ENCODE measurements at places on chromosomes 12 and 14. TPM values are rescaled to one million over a fixed set of nuclear protein-coding genes. Genes with fewer than 3 reads are reported as not detected.

Gene SART3
- total RNA-seq, result 70.4 TPM

Gene RNF212B
- total RNA-seq, result not detected

Gene TAS2R42
- total RNA-seq, result not detected

Gene METTL17
- 76.6 TPM for total RNA-seq

Gene CLEC1B
- not detected for total RNA-seq

Gene RHOF
- total RNA-seq, result 44.5 TPM

Gene SLIRP
- 671 TPM for total RNA-seq

Gene OR4E2
- not detected for total RNA-seq

Gene CSAD
- total RNA-seq, result 5.6 TPM

Gene CELA1
- total RNA-seq, result not detected

Gene EIF2B2
- total RNA-seq, result 95.5 TPM

Gene VWF
- 0.06 TPM for total RNA-seq

GRCh38 chr12:110906083-110906482 lies 14.3 kb downstream of the MYL2 start:
- no peak for DNase-seq

DNA sequence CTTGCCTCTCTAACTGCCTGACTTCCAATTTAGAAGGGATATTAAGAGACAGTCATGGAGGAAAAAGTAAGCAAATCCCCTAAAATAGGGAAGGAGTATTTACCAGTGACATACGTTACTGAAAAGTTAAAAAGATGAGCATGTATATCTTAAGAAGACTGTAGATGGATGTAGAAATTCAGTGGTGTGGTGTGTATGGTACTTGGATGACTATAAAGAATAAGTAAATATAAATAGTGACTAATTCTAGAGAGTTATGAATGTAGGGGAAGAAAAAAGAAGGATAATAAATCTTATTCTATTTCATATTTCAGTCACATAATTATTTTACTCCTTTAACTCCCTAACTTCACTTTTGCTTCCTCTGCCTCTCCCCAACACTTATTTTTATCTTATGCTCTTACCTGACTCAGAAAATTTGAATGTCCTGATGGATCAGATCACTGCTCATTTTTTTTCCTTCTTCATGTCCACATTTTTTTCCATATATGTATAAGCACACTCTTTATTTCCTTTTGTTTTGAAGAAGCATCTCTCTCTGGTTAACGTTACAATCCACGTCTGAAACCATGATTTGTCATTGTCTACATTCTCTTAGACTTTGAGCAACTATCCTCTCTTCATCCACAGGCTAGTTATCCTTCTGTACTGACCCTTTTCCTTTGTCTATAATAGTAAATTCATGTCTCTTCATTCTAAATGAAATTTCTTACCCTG lies 422.7 kb upstream of the SYT1 start:
- DNase-seq, result no peak

- no peak for DNase-seq
Measured at GRCh38 chr14:68885226-68886108, 92.6 kb upstream of the ZFP36L1 start.

GRCh38 chr14:29320286-29320685 lies 553.7 kb downstream of the FOXG1 start:
- no peak for DNase-seq

- DNase-seq, result no peak
Measured at GRCh38 chr12:18824287-18824686, 86.4 kb downstream of the CAPZA3 start.

DNA sequence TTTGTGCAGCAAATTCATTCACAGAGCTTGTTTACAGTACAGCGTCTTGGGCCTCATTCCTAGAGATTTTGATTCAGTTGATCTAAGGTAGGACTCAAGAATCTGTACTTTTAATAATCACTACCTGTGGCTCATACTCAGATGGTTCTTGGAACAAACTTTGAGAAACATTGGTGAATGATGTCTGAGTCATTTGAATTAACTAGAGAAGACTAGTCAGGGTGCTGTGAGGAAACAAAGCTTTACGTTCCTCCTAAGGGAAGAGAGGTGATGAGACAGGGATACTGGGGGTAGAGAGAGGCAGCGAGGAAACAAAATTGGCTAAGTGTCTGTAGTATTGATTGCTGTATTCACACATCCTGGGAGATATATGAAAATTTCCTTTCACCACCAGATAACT lies 109.4 kb downstream of the SLC15A5 start:
- no peak for DNase-seq

DNA sequence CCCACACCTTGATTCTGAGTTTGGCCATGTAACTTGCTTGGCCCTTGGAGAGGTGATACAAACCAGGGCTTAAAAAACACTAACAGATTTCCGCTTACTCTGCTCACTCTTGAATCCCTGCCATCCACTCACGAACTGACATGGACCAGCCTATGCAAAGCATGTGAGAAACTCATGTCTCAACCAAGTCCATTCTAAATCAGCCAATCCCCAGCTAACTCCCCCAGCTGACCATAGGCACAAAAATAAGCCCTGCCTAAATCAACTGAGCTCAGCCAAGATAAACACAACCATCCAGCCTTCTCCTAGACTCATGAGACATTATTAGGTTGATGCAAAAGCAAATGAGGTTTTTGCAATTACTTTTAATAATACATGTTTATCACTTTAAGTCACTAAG lies 353.9 kb upstream of the TBX3 start:
- no peak for DNase-seq

DNA sequence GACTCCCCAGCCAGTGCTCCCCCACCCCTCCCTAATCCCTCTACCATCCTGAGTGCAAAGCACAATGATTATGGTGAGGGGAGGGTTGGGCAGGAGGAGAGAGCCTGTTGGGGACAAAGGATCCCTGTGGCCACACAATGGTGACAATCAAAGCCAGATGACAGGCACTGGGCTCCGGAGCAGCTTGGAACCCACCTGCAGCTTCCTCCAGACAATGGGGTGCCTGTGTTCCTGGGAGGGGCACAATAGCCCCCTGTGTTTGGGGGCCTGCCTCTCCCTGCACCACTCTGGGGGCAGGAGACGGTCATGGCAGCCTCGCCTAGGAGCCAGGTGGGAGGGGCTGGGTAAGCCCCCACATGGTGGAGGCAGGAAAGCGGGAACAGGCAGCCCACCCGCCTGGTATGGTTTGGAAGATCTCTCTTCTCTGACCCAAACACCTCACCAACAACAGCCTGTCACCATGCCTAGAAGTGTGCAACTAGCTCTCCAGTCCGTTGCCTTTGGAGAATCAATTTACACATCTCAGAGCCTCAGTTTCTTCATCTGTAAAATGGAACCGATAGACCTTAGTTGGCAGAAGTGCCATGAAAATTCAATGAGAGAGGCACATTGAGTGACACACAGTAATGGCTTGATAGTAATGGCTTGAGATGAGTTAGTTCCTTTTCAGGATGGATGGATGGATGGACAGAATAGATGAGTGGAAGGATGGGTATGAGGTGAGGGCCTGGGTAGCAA lies 53.0 kb downstream of the MVK start:
- DNase-seq, result no peak

DNA sequence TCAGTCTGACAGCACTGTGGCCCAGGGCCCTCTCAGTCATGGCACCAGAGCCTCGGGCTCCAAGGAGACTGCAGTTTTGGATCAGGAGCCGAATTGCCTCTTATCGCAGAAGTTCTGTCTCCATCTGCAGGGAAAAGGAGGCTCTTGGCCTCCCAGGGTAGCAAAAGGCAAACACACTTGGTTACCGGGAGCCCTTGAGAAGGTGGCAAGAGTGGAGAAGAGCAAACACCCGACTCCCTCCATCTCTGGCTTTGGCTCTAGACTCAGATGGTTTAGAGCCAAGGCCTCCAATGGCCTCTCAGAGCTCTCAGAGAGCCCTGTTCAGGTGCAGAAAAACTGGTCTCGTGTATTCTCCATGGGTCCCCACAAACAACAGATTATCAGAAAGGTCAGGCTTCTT lies 44.6 kb downstream of the NINJ2 start:
- DNase-seq, result no peak

- no peak for DNase-seq
Measured at GRCh38 chr12:109840305-109841074, 7.3 kb upstream of the TRPV4 start.

- no peak for DNase-seq
Measured at GRCh38 chr12:46832130-46832704, 6.4 kb upstream of the SLC38A4 start.

DNA sequence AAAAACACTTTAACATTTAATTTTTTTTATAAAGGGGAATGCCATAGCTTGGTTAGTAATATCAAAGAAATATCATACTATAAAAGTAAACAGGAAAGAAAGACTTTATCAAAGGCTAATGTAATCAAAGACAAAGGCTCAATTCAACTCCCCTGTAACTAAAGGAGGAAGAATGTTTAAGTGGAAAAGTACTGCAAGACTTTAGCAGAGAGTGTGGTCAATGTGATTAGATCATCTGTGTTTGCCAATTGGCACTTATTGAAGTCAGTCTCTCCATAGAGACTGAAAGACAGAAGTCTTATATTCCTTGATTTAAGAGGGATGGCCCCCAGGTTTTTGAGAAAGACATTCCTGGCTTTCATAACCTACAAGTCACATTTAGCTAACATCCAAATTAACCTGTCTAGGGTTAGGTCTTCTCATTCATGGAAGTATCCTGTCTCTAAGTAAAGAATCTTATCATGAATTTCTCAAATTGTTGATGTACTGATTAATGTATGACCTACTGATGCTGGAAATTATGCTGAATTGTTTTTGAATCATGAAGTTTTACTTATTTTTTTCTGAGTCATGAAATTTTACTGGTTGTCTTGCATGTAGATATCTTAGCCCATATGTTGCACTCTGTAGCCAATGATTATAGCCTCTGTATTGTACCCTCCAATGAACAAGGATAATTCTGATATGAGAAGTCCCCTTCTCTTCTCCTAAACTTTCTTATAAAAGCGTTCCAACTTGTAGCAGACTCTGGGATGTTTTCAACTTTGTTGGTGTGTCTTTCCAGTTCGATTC lies 65.4 kb downstream of the ATXN7L3B start:
- DNase-seq, result no peak

DNA sequence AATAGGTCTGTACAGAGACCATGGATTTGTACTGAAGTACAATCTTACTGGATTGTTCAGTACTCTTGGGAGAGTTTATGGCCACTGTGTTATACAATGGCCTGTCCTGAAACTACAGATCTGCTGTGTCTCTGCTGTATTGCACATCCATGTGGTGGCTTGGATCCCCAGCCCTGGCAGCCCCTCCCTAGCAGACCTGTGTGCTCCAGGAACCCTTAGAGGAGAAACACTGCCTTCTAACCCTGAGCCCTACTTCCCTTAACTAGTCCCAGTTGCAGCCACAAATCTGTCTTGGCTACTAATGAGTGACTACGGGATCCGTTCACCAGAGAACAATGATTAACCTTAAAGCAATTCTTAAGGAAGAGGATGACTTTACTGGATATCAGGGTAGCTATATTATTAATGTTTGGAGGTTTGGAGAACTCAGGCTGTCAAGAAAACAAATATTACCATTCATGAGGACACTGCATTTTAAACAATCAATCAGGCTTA lies 27.7 kb downstream of the RNF34 start:
- DNase-seq, result no peak

DNA sequence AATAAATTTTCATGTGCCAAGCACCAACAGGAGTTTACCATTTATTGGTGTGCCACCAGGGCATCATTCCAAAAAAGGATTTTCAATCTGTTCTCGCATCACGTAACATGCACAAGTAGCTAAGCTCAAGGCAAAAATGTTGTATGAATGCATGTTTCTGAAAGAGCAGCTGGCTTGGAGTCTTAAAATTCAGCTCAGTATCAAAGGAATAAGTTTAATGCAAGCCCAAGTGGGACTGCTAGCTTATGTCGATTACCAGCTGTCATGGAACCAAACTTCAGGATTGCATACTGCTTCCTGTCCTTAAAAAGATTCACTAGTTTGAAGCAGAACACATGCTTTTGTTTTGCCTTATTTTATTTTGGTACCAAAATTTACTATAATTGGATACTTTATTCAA lies 437.0 kb downstream of the FSCB start:
- DNase-seq, result no peak

DNA sequence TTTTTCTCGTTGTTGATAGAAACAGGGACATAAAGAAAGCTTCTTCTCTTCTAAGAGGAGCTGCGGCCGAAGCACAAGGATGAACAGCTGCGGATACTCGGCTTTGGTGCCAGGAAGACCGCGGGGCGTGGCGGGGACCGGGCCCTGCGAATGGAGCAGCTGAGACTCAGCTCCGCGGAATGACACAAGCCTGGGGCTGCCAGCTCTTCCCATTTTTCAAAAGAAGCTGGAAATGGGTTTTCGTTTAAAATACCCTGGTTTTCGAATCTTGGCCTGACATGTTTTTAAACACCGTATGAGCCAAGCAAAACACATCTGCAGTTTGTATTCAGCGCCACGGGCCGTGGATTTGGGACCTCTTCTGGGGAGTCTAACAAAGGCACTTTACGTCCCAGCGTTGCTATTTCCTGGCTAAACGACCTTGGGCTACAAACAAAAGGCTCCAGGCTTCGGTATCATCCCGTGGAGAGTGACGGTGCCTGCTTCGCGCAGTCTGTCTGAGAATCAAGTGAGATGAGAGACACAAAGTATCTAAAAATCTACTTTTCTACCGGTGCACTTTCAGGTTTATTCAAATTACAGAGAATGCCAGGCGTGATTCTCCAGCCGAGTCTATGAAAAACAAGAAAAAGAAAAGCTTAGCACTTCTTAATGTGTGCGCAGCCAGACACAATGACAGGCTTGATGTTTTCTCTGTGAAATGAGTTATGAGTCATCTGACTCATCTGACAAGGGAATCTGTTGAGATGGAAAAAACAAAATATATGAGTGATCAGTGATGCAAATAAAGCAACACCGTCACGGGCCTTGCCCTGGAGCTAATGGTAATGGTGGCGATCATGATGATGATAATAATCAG lies 114.0 kb upstream of the TMEM132D start:
- no peak for DNase-seq

- no peak for DNase-seq
Measured at GRCh38 chr12:73308747-73309146, 1036.6 kb downstream of the TRHDE start.

GRCh38 chr14:32472512-32473463 lies 143.7 kb downstream of the AKAP6 start:
- no peak for DNase-seq

- no peak for DNase-seq
Measured at GRCh38 chr12:21502164-21502496, 541 bp downstream of the GOLT1B start.

DNA sequence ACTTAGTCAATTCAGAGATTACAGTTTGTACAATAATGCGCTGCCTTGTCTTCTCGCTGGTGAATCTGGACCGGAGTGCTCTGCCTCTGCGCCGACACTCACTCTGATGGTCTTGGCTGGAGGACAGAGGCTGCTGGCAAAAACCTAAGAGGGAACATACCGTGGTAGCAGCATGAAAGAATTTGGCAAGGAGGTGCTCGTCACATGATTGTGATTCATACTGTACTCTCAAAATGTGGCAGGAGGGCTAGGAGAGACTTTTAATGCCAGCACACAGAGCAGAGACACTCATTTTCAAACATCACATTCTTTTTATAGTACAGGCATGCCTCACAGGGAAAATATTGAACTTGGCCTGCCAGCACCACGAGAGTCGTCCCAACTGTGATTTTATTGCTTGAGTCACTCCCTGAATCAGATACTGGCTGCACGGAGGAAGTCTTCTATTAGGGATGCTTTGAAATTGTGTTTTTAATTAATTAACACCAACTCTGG lies 67.8 kb downstream of the HMGA2 start:
- peak; percentile 59 for DNase-seq
